ENCODE measurements at places on chromosomes 1 and 21.

GRCh38 chr1:202938287-202938925, 11.4 kb upstream of the KLHL12 start:
- no peak for DNase-seq

DNA sequence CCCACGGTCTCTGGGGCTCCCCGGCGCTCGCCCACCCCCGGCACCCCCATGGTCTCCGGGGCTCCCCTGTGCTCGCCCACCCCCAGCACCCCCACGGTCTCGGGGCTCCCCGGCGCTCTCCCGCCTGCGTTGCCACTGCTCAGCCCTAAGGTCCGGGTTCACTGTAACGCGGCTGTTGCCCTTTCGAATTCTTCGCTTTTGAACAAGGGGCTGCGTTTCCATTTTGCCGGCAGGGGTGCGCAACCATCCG, 5.2 kb upstream of the FTCD start:
- DNase-seq = no peak

DNA sequence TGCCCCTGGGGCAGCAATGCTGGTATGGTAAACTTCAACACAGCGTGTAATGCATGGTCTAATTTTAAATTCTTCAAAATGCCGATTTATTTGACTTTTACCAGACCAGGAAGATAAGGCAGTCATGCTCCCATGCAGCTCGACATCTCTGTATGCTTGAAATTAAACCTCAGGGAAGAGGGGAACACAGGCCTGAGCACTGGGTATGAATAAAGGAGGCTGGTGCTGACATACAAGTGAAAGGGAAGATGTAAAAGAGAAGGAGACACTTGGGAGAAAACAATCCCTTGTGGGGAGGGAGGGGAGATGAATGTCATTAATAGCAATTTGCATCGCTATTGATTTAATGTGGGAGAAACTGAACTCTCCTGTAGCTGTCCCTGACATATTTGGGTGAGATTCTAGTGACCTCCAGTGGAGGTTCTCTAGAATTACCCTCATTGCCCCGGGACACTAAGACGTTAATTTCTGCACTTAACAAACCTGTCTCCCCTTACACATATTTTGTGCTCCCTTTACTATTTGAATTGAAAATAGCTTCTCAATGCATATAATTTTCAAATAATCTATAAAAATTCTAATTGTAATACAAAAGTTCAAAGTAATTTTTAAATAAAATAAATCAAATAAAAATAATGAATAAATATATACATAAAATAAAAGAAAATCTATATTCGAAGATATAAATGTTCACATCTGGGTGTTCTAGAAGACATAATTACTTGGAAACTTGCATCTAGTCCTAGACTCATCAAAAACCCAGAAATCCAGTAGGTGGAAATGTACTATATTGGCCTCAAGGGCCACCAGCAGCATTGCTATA, 283.1 kb downstream of the LMX1A start:
- DNase-seq = no peak

DNA sequence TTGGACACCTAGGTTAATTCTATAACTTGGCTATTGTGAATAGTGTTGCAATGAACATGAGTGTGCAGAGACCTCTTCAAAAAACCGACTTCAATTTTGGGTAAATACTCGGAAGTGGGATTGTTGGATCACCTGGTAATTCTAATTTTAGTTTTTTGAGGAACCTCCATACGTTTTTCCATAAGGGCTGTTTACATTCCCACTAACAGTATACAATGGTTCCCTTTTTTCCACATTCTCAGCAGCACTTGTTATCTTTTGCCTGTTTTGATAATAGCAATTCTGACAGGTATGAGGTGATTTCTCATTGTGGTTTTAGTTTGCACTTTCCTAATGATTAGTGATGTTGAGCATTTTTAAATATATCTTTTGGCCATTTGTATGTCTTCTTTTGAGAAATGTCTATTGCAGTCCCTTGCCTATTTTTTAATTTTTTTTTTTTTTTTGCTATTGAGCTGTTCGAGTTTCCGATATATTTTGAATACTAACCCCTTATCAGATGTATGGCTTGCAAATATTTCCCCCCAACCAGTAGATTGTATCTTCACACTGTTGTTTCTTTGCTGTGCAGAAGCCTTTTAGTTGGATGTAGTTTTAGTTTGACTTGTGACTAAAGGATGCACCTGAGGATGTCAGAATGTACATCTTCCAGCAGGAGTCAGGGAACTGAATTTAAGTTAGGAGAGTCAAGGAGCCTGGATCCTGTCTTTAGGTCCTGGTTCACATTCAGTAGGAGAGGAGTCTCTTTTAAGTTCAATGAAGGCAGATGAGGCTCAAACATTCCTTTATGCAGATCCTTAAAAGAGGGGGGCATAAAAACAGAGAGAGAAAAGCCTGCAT, 120.0 kb downstream of the S1PR1 start:
- DNase-seq = no peak

- DNase-seq = no peak
Measured at GRCh38 chr1:206439205-206439604, 31.1 kb upstream of the IKBKE start.

GRCh38 chr1:87084244-87084836, 169.9 kb downstream of the HS2ST1 start:
- no peak for DNase-seq

- DNase-seq = no peak
Measured at GRCh38 chr1:54287801-54288211, 87.8 kb downstream of the MRPL37 start.

DNA sequence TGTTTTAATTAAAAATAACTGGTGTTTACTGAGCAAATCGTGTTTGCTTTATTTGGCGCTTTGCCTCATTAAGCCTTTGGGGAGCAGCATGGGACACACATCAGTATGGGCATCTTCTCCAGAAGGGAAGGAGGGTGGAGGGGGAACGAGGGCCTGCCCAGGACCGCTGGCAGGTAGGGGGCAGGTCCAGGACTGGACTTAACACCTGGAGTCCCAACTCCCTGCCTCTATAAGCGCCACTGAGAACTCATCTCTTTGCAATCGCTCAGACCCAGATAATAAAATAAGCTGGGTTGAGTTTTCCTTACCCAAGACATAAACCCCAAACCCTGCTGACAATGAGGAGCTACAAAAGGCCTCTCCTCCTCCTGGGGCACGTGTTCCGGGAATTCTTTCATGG, 15.1 kb downstream of the ABCG1 start:
- DNase-seq = no peak

GRCh38 chr1:214327514-214327913, 46.6 kb downstream of the SMYD2 start:
- no peak for DNase-seq

DNA sequence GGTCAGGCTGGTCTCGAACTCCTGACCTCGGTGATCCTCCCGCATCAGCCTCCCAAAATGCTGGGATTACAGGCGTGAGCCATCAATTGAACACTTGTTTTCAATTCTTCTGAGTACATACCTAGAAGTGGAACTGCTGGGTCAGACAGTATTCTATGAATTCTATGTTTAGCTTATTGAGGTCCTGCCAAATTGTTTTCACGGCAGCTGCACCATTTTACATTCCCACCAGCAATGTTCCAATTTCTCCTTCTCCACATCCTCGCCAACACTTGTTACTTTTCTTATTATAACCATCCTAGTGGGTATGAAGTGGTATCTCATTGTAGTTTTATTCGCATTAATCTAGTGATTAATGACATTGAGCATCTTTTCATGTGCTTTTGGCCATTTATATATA, 49.9 kb downstream of the PTP4A2 start:
- DNase-seq = no peak

GRCh38 chr1:17994046-17994445, 113.6 kb upstream of the IGSF21 start:
- DNase-seq = no peak

- no peak for DNase-seq
Measured at GRCh38 chr1:247357781-247358211, 26.1 kb upstream of the ZNF496 start.

- no peak for DNase-seq
Measured at GRCh38 chr21:16879479-16879878, 633.4 kb upstream of the CXADR start.

DNA sequence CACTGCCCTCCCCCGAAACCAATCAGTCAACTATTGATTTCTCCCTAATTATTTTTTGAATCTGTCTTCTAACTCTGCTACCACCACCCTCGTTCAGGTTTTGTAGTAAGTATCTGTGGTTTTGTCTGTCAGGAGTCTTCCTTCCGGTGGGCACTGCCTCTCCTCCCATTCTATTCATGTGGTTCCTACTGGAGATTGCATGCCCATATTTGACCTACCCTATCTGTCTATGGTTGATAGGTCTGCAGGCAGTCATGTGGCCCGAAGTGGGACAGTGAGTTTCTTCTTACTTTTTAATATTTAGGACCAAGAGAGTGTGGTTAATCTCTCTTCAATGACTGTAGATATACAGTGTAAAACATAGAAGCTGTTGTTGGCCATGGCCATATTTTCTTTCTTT, 17.8 kb upstream of the MAST2 start:
- DNase-seq = no peak

DNA sequence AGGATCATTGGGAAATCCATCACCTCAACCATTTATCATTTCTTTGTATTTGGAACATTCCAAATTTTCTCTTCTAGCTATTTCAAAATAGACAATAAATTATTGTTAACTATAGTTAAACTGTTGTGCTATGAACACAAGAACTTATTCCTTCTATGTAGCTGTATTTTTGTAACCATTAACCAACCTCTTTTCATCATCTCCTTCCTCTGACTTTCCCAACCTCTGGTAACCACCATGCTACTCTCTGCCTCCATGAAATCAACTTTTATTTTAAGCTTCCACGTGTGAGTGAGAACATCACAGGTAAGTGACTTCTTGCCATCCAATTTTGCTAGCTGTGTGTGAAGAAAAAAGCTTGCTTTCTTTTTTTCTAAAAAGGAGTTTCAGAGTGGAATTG, 418 bp downstream of the IFI44L start:
- DNase-seq = no peak

DNA sequence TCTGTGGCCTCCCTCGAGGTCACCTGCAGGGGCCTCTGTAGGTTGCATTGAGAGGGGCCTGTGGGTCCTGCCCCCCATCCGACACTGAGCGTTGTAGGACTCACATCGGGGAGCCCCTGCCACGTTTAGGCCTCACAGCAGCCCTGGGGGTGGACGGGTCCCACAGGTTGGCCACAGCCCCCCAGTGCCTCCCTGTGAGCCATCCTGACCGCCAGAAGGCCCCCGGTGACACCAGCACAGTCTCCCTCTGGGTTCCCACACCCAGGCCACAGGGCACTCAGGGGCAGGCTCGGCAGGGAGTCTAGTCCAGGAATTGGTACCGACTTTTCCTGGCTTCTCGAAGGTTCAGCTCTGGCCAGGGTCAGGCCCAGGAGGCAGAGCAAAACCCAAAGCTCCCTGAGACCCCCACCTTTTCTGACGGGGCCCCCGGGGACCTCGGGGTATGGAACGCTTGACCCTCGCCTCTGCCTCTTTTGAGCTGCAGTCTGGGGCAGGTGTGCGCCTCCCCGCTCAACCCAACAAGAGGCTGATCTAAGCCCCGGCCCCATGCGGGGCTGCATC, 13.9 kb upstream of the POFUT2 start:
- DNase-seq = no peak

DNA sequence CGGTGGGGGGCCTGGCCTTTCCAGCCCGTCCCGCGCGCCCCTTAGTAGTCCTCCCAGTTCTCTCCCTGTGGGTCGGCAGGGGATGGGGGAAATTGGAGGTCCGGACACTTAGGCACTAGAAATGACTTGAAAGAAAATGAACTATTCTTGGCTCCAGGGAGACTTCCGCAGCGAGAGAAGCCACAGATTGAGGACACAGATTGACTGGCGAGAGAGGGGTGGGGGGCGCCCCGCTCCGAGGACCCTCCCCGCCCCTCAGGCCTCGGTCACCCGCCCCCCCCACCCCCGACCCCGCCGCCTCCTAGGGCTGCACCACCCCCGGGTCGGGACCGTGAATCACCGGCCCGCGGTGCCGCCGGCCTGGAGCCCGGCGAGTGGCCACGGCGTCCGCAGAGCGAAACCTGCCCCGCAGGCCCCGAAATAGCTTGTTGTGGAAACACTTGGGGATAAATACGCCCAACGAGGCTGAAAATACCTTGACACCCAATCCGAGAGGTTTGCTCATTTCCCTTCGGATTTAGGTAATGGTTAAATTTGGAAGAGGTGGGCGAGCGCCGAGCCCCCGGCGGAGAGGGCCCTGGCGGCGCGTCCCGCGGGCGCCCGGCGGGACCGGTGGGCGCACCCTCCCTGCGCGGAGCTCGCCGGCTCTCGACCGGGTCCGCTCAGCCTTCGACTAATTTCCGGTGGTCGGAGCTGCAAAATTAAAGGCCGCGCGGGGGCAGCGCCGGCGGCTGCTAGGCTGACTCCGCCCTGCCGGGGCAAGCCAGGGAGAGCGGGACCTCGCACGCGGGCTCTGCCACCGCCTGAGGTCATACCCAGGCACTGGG, at the start of gene GFI1:
TSS of gene GFI1 (minus strand) at position 675 of the 827 bp plus-strand sequence. CDS start 3,438 bp downstream, outside the sequence.
- DNase-seq = peak; percentile 63
